Dermis blood vessel endothelial cell (primary cell): ENCODE measurements at places on chromosomes 5 and 9. TPM values are rescaled to one million over a fixed set of nuclear protein-coding genes. Genes with fewer than 3 reads are reported as not detected.

DNA sequence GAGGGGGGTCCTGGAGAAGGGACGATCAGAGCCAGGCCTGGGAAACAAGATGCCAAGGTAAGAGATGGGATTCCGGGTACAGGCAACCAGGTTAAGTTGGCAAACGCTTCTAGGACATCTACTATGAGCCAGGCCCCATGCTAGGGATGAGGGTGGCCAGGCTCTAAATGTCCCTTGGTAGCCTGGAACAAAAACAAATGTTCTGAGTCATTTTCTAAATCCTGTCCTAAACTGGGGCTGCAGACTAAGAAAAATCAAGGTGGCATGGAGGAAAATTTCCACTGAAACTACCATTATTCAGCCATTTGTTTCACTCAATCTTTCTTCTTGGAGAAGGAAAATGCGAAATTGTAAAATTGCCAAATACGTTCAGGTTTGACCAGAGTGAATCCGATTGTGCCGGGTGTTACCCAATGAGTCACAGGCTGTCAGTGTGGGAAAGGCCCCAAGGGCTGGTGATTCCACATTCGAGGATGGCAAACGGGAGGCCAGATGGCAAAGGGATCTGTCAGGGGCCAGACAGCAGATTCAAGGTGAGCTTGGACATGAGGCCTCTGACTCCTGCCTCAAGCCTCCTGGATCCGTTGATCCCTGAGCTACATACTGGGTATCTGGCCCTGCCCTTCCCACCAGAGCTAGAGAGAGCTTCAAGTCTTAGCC lies 57.6 kb downstream of the PAX5 start:
- DNase-seq: no peak

DNA sequence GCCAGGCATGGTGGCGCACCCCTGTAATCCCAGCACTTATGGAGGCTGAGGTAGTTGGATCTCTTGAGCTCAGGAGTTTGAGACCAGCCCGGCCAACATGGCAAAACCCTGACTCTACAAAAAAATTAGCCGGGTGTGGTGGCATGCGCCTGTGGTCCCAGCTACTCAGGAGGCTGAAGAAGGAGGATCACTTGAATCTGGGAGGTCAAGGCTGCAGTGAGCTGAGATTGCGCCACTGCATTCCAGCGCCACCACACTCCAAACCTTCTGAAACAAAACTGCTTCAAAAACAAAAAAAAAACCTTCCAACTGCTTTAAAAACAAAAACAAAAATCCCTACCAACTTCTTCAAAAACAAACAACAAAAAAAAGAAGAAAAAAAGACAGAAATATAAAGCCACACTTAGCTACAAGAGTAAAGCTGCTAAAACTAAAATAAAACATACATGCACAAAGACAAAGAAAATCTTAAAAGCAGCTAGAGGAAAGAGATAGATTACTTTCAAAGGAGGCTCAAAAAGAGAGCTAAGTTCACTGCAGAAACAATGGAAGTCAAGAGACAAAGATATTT lies 11.4 kb downstream of the DCAF10 start:
- no peak for DNase-seq

DNA sequence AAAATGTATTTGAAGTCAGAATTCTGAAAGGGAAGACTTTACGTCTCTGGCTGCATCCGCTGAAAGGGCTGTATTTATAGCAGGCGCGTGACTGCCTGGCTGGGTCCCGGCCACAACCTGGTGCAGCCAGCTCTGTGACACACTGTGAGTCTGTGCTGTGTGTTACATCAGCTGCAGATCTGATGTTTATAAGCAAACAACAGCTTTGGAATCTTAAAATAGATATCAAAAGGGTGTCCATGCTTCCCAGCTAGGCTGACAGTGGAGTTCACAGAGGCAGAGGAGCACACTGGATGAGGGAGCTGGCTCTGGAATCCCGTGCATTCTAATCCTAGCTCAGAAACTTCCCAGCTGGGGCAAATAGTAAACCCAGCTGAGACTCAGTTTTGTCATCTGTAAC lies 433.4 kb upstream of the BRINP1 start:
- no peak for DNase-seq

DNA sequence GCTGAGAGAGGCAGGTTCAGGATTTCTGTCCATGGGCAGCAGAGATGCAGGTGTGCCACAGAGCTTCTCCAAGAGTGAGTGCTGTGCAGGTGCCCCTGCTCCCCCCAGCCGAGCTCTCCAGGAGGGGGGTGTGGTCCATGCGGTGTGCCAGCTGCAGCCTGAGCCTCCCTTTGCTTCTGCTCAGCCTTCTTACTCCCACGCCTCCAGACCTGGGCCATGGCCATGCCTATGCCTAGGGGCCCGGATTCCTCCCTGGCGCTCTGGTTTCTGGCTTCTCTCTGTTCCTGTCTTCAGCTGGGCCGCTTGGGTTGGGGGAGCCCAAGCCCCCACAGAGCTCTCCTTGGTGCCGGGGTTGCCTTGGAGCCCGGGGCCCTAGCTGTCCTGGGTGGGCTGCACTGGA lies 133.3 kb downstream of the CACNA1B start:
- DNase-seq: no peak

DNA sequence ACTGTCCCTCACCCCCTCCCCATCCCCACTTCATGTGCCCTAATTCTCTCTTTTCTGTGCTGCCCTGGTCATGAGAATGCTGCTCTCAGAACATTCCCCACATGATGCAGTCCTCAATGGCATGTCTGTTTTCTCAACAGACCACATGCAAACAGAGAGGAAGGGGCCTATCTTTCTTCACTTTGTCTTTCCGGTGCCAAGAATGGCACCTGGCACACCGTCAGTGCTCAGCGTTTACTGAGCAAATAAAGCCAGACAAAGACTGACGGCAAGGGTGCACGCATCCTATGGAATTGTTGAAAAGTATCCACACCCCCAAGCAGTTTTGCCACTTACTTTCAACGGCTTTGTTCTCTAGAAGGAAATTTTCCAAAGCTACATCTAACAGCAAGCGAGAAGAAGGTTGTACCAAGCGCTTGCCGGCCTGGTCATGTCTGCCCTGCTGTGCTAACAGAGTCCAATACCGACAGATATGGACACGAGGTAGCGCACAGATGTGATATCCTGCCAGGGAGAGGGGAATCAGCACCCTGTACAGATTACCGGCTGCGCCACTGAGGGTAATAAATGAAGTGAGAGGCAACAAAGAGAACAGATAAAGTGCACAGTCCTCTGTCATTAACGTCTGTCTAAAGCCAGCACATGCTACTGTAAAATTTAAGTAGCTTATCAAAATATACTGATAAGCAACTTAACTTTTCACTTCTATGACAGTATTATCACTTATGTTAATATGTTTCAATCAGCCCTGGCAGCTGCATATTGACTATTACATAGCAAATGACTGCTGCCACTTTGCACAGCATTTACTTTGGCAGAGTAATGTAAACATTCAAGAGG lies 251.7 kb downstream of the DENND1A start:
- DNase-seq: no peak

DNA sequence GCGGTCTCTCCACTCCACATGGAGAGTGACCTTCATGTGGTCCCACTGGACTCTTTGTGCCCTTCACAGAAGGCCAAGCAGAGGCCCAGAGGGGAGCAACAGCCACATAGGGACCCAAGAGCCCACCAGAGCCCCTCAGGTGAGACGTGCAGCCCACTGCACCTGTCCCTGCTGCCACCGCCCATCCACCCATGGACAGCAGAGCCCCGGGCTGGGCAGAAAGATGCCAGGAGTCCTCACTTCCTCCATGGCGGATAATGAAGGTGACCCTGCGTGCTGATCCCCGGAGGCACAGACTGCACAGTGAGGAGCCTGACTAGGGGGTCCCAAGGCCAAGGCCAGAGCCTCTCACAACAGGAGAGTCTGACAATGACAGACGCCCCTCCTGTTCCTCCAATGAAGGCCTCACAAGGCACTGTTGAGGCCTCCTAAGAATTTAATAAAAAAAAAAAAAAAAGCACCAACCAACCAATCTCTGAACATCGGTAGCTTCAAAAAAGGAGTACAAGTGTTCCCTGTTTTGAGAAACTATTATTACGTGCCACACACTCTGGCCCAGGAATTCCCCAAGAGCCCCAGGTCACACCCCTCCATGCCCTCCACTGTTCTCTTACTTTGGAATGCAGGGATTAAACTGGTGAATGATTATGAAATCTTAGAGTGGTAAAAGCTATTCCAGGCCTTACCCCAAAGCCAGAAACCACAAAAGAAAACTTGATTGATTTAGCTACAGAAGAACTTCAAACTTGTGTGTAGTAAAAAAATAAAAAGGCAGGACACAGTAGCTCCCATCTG lies 2.8 kb upstream of the PPP1R26 start:
- DNase-seq: no peak

DNA sequence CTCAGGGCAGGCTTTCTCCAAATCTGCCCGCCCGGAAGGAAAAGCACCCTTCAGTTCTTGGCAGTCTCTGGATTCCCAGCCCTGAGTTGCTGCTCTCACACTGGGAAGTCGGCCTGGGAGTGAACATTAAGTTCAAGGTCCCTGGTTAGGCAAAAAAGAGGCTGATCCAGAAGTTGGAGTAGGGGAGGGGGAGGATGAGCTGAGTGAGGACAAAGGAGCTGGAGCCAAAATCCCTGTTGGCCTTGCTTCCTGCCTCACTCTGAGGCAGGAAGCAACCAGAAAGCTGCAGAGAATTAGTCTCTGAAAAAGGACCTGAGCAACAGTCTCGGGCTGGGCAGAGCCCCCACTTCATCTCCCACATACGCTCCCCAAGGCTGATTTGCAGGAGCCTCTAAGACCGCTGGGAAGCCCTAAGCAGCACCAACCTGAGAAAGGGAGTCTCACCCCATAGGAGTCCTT lies 15.0 kb upstream of the RPS14 start:
- peak; percentile 64 for DNase-seq

DNA sequence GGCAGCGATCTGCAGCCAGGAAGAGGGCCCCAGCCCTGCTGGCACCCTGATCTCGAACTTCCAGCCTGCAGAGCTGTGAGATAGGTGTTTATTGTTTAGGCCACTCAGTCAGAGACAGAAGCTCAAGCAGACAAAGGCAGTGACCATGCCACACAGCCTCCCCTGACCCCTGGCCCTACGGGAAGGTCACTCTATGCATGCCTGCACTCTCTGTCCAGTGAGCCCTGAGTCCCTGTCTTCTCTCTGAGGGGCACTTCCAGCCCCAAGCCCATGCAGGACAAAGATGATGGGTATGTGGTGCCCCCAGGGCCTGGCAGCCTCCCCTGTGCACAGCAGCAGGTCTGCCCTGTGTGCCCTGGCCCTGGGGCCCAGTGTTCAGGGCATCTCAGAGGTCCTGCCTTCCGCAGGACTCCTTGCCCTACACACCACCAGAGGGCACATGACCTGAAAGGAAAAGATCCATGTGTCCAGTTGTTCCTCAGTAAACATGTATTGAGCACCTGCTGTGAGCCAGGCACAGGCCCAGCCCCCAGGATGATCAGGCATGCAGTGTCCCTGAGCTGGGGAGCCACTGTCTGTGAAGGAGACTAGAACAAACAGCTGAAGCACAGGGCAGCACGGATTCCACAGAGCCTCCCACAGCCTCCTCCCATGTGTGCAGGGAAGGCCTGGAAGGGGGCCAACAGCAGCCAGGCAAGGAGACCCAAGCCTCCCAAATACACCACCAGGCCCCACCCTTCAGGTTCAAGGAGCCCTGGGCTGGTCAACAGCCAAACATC lies 109.3 kb downstream of the ATPSCKMT start:
- DNase-seq: peak; percentile 11

GRCh38 chr5:55535199-55535905 lies 588 bp upstream of the PLPP1 start:
- no peak for DNase-seq

GRCh38 chr5:83720836-83721537 lies at the start of gene HAPLN1:
HAPLN1 (minus strand) TSS chr5:83720855; CDS start chr5:83673523, 47,332 bp downstream.
- peak; percentile 2 for DNase-seq

- DNase-seq: no peak
Observed at GRCh38 chr5:23012842-23013241, 159.7 kb upstream of the CDH12 start.

DNA sequence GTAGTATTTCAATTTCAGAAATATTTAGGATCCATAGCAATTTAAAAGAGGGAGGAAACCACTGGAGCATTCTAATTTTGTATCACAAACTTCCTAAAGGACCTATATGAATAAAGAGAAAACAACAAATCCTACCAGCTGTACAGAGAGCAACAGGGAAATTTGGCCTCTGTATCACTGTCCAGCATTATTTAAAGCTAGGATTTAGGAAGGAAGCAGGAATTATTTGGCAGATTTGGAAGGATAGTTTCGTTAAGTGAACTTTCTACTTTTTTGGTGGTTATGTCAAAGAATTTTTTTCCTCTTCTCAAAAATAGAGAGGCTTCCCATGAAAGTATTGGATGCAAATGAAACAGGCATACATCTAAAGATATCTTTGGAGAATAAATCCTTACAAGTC lies 269.7 kb downstream of the RAB3C start:
- no peak for DNase-seq

DNA sequence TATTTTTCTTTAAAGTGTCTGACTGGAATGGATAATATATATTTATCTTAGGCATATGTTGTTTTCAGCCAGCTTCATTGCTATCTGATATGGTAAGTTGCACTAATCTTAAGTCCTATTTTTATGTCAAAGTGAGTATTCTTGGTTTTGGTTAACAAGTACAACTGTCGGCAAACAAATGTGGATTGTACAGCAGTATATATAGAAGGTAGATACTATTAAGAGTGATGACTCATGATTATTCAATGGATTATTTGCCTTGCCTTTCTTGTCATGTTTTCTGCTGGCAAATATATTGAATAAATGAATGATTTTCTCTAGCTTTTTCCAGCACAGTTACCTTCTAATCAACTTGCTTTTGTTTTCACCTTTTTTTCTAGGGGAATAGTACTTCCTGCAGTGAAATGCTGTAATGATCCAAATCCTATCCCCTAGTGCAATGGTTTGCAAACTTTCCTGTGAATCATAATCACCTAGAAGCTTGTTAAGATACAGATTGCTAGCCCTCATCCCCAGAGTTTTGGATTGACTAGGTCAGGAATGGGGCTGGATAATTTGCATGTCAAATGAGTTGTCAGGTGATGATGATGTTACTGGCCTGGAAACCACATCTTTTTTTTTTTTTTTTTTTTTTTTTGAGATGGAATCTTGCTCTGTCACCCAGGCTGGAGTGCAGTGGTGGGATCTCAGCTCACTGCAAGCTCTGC lies 60.8 kb upstream of the ARRDC3 start:
- DNase-seq: no peak

- DNase-seq: peak; percentile 60
Observed at GRCh38 chr5:159965031-159965837, 43.7 kb upstream of the TTC1 start.

DNA sequence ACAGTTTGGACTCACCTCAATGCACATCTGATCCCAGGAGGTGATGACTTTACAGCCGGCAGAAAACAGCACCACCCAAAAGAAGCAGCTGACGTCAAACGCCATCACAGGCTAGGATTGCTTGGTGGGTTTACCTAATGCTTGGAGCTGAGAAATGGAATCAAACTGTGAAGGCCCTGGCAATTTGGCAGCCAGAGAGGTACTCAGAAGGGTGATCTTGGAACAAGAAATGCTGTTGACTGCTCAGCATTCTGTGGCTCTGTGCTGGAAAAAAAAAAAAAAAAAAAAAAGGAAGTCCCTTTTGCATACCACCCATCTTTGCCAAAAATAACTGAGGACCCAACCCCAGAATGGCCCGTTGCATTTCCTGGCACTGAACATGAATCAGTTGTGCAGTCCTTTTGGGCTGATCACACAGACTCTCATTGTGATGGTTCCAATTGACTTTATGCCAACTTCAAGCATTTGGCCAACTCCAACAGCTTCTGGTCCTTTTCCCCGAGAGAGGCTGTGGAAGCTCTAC lies at the start of gene CD180:
TSS of gene CD180 (minus strand) at position 263 of the 523 bp plus-strand sequence. CDS start at position 105, 158 bp downstream.
- no peak for DNase-seq

GRCh38 chr5:36605241-36605640 lies 1.2 kb upstream of the SLC1A3 start:
- DNase-seq: no peak

Gene WDR31
- total RNA-seq: 0.17 and 0.37 TPM in 2 replicates

Gene TTC23L
- total RNA-seq: under 0.01 TPM in 1 of 2 replicates, not detected in the other

Gene PIGO
- 11.9 and 18.0 TPM in 2 replicates for total RNA-seq

Gene MLANA
- not detected in 2 replicates for total RNA-seq

Gene RFX3
- total RNA-seq: 11.4 and 12.8 TPM in 2 replicates

Gene RLN2
- total RNA-seq: 1.6 TPM in 1 of 2 replicates, not detected in the other
